ENCODE measurements at places on chromosomes 7 and 10. TPM values are rescaled to one million over a fixed set of nuclear protein-coding genes. Genes with fewer than 3 reads are reported as not detected.

The C10orf67 gene
- polyA plus RNA-seq: 0.10 TPM

GRCh38 chr7:130008941-130009847 is 42.0 kb downstream of the ZC3HC1 start:
- H3K36me3 ChIP-seq: no peaks in the 10 kb centered on the region
- no peaks in the 10 kb centered on the region for H3K4me1 ChIP-seq
- no peak for DNase-seq
- H3K4me3 ChIP-seq: no peak overlapping the region

The OGDHL gene
- polyA plus RNA-seq: 2.7 TPM

GRCh38 chr7:64504581-64505120 is 58.2 kb downstream of the ZNF680 start:
- H3K36me3 ChIP-seq: peaks cover 2% of the 10 kb centered on the region
- DNase-seq: no peak
- H3K27ac ChIP-seq: no peak overlapping the region
- no peaks in the 10 kb centered on the region for H3K27me3 ChIP-seq
- no peak overlapping the region for H3K4me3 ChIP-seq
- no peaks in the 10 kb centered on the region for H3K4me1 ChIP-seq

GRCh38 chr7:75905785-75906604 is 9.0 kb upstream of the POR start:
- H3K27me3 ChIP-seq: no peaks in the 10 kb centered on the region
- DNase-seq: peak; percentile 53
- no peak overlapping the region for H3K4me3 ChIP-seq
- H3K4me1 ChIP-seq: peaks cover 21% of the 10 kb centered on the region
- H3K27ac ChIP-seq: no peak overlapping the region

The CFTR gene
- polyA plus RNA-seq: 28.0 TPM
